ENCODE measurements at places on chromosomes 12 and 14. TPM values are rescaled to one million over a fixed set of nuclear protein-coding genes. Genes with fewer than 3 reads are reported as not detected.
A peak's percentile ranks its signal among the peaks of the same experiment; 100 is the strongest.

TAPBPL gene
- polyA plus RNA-seq = 3.4 TPM

AKAP3 gene
- 0.14 TPM for polyA plus RNA-seq

SPTB gene
- polyA plus RNA-seq = 2.1 TPM

PRH2 gene
- 0.19 TPM for polyA plus RNA-seq

KCNH5 gene
- not detected for polyA plus RNA-seq

WSCD2 gene
- polyA plus RNA-seq = not detected

GZMB gene
- polyA plus RNA-seq = not detected

ACSM4 gene
- polyA plus RNA-seq = not detected

SLC5A8 gene
- polyA plus RNA-seq = not detected

ITGA7 gene
- polyA plus RNA-seq = 1.9 TPM

TMEM263 gene
- 33.4 TPM for polyA plus RNA-seq

IGF1 gene
- polyA plus RNA-seq = not detected

ZNF605 gene
- 6.5 TPM for polyA plus RNA-seq

ALG10B gene
- 4.7 TPM for polyA plus RNA-seq

PTGDR gene
- not detected for polyA plus RNA-seq

RGS6 gene
- polyA plus RNA-seq = not detected

MDGA2 gene
- 0.08 TPM for polyA plus RNA-seq

ZNF410 gene
- 35.8 TPM for polyA plus RNA-seq

DNAH10 gene
- polyA plus RNA-seq = 0.37 TPM

PKP2 gene
- polyA plus RNA-seq = 2.3 TPM

TMEM117 gene
- polyA plus RNA-seq = 2.1 TPM

GRCh38 chr12:74499192-74499591, 38.4 kb upstream of the ATXN7L3B start:
- DNase-seq = no peak

DNA sequence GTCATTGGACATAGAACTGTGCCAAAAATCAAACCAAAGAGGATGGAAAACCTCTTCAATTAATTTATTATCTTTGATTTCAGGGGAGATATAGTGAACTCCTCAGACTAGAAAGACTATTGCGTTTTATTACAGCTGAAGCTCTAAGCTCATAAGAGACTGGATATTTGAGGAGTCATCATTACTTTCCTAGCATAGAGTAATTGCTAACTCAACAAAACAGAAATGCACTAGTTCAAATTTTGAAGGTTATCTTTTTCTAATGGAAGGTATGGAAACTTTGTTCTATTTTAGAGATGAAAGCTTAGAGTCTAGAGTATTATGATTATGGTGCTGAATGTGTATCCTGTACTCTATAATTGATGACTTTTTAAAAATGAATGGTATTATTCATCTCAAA, 5.3 kb upstream of the BEST3 start:
- DNase-seq = no peak

GRCh38 chr12:31308116-31308515, 17.8 kb downstream of the SINHCAF start:
- no peak for DNase-seq

- DNase-seq = no peak
These were observed 13.1 kb downstream of the KRT83 start for GRCh38 chr12:52307836-52308805.

GRCh38 chr14:74826574-74826973, 49.4 kb downstream of the PROX2 start:
- no peak for DNase-seq

DNA sequence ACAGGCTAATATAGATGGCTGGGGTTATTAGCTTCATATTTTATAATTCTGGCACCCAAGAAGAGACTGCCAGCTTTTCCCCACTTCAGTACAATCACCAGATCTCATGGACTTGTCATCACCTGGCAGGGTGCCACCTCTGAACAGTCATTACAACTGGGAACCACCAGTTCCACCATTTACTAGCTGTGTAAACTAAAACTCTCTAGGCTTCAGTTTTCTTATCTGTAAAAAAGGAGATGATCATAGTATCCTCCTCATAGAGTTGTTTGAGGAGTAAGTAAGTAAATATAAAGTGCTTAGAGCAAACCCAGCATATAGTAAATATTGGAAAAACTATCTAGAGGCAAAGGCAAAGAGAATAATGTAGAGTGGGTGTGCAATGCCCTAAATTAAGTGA, 19.3 kb downstream of the CPNE8 start:
- peak; percentile 76 for DNase-seq

DNA sequence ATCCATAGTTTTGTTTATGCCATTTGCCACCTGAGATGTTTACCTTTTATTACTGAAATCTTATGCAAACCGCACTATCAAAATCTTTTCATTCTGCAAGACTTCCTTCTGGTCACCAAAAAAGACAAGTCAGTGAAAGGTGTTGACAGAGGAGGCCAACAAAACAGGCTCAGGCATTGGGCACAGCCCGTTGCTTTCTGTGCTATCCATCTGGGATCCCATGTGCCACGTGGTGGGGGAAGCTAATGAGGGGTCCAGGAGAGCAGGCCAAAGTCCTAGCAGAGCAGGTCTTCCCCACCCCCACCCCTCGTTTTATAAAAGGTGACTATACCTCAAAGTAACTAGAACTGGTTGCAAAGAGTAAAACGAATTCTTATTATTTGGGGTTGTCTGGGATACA, 1.2 kb downstream of the ALDH1L2 start:
- no peak for DNase-seq

GRCh38 chr14:37591941-37592481, 3.0 kb downstream of the FOXA1 start:
- peak; percentile 77 for DNase-seq

DNA sequence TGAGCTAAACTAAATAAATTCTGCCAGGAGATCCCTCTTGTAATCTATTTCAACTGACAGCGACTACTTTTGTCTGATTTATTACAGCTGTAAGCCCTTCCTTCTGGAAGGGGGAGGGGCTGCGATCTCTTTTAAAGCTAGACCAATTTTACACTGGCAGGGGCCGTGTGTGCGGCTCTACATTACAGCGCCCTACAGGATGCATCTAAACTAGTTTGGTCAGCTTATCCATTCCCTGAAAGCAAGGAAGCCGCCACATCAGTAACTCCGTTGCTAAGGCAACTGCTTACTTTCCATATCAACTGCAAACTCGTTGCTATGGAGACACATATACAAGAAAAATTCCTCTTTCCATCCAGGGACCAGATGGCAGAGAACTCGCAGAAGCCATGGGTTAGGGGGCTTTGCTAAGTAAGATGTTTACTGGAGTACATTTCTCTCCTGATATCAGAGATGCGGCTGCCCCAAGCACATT, 17.4 kb downstream of the FOXN3 start:
- DNase-seq = peak; percentile 48

GRCh38 chr14:101927859-101928258, 36.5 kb upstream of the DYNC1H1 start:
- DNase-seq = no peak

GRCh38 chr12:58202933-58203718, 261.8 kb downstream of the ATP23 start:
- no peak for DNase-seq

- DNase-seq = no peak
These were observed 599.3 kb downstream of the SLC6A15 start for GRCh38 chr12:84313323-84313675.

DNA sequence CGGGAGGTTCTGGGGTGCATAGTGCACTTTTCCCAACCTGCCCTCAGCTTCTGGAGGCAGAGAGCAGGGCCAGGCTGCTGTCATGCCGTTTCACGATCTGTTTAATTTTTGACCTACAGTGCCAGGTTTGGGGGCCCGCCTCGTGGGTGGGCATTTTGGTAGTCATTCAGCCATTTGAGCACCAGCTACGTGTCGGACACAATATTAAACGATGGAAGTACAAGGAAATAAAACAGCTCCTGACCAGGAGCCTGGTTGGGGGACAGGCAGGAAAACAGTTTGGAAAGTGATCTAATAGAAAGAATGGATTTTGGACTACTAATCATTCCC, 708 bp downstream of the FNTB start:
- DNase-seq = no peak

GRCh38 chr12:17609153-17609552, 480.8 kb downstream of the RERGL start:
- DNase-seq = no peak

- no peak for DNase-seq
These were observed 982.9 kb upstream of the TMEM132C start for GRCh38 chr12:127284021-127284420.

DNA sequence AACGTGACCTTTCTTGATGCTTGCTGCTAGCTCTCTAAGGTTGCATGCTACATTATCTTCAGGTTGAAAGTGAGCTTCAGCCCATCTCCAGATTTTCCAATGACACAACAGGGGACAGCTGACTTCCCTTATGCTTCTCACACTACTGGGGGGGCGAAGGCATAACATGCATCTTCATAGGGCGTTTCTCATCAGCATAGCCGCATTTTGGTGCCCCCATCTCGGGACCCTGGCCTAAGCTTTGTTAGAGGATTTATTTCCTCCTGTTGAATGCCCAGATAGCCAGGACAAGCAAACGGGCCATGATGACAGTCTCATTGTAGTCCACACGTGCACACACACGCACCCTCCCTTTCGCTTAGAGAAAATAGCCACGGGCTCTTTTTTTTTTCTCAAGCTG, 30.7 kb downstream of the SSPN start:
- no peak for DNase-seq

DNA sequence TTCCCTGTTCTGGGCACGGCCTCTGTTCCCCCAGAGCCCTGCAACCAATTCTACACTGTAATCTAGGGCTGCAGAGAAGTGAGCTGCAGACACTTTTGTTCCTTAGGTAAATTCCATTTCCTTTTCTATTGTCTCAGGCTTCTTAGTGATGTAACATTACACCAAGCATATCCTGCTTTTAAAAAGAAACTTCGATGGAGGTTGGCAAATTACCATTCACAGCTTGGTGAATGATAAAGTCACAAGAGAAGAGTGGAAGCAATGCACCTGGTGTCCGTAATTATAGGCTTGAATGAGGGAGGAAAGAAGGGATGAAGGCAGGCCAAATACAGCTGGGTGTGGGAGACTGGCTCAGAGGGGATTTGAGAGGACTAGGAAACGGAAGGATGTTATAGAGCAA, 68.6 kb downstream of the PPM1A start:
- no peak for DNase-seq

DNA sequence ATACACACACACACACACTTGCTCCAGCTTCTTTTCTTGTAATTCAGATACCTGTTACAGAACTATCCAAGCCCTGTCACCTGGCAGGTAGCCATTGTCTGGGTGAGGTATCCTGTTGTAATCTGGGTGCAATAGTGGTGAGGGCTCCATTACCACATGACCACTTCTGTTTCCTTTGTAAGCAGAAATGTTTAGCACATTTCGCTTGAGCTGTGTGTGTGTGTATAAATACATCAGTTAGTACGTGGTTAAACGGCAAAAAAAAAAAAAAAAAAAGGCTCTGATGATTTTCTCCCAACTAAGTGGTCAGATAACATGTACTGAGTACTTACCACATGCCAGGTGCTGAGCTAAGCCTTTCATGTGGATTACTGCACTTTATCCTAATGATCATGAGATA, 129.3 kb upstream of the SSTR1 start:
- DNase-seq = no peak

DNA sequence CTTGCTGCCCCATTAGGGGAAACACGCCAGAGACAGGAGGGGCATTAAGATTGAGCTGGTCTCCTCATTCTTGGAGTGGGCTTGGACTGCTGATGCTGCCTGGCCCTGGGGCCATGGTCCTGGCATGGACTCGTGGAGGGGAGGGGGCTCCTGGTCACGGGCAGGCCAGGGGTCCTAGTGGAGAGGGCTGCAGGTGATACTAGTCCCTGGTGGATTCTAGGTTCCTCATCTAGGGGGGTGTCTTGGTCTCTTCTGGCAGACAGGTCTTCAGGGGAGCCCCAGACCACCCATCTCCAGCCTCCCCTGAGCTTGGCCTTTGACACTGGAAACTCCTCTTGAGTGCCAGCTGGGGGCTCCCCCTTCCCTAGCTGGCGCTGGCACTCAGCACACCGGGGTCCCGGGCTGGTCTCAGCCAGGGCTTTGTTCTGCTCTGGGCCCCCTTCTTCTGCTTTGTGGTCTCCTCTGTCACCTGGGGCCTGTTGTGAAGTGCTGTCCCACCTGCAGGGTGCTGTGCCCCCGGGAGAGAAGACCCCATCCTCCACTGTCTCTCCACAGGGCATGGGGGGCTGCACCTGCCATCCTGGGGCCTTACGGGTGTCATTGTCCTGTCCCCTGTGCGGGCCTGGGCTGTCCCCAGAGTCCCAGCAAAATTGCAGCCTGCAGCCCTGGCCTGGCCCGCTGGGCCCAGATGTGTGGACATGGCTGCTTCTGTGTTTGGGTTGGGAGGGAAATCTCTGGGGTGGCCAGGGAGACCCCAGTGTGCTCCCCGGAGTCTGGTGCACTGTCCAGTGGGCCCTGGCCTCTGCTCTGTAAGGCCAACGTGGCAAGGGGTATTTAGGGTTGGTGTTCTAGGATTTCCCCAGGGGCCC, 2.3 kb downstream of the KIF26A start:
- no peak for DNase-seq

DNA sequence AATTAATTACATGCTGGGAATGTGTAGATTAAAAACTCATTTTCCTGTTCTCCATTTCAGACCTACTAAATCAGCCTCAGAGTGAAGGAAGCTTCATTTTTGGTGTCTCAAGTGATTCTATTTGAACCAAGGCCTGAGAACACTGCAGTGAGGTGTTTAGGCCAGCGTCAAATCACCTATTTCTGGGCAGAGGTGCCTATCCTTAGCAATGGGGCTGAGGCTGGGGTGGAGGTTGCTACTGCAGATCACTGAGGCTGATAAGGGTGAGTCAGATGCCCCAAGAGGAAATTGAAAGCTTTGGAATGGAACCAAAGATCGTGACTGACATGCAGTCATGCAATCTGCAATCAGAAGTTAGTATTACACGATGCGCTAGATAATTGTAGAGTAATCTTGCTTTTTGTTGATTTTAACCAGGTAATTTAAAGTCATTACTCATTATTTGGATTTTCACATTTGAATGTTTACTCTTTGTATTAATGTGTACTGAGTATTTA, 4.4 kb downstream of the TXNRD1 start:
- peak; percentile 99 for DNase-seq

GRCh38 chr14:39877577-39878190, 445.5 kb upstream of the FBXO33 start:
- DNase-seq = no peak

DNA sequence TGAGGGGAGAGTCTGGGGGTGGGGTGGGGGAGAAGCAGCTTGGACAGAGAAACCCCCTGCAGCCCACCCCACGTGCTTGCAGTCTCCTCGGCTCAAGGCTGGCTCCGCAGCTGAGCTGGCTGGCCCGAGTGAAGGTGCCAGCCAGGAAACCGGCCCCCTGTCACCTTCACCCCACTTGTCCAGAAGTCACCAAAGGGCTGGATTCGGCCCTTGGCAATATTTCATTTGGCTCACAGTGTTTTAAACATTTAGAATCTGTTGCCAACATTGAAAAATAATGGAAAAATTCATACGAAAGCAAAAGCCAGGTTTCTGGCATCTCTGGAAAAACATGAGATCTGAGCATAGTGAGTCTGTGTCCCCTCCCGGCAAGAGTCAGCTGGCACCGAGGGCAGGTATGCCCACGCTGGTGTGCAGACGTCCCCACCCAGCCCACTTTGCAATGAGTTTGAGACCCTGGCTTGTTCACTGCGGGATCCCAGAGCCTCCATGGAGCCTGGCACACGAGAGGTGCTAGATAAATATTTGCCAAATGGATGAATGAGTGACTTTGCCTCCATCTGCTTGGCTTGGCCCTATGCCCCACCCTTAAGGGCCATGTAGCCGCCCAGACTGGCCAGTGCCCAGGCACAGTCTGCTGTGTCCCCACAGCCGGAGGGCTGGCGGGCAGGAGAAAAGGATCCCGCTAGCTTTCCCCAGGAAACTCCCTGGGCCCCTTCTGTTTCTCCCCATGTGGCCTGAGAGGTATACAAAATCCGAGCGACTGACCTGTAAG, 18.2 kb downstream of the MSI1 start:
- no peak for DNase-seq

GRCh38 chr14:71214241-71214640, 307.0 kb downstream of the PCNX1 start:
- DNase-seq = no peak

Data from A549 (cell line).